ENCODE measurements at places on chromosomes 5 and 9. TPM values are rescaled to one million over a fixed set of nuclear protein-coding genes. Genes with fewer than 3 reads are reported as not detected.

TMC1 gene
- total RNA-seq, result not detected

ZFAND5 gene
- 174 TPM for total RNA-seq

DNA sequence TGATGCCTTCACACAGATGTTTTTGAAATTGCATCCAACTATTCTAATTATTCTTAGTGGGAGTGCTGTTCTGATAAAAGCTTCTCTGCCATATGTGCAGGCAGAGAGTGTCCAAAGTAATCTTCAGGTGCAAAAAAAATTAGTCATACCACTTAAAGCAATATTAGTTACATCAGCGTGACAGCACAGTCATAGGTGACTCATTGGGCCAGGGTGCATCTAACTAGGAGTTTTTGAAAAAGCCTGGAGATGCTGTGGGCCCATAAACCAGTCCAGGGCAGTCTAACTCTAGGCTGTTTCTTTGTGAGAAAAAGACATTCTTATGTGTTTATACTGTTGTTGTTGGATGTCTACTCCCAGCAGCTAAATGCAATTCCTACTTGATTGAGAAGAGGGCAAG, 33.0 kb upstream of the C6 start:
- DNase-seq, result no peak

SHISAL2B gene
- total RNA-seq, result not detected

FAM120A gene
- 94.1 TPM for total RNA-seq

DNA sequence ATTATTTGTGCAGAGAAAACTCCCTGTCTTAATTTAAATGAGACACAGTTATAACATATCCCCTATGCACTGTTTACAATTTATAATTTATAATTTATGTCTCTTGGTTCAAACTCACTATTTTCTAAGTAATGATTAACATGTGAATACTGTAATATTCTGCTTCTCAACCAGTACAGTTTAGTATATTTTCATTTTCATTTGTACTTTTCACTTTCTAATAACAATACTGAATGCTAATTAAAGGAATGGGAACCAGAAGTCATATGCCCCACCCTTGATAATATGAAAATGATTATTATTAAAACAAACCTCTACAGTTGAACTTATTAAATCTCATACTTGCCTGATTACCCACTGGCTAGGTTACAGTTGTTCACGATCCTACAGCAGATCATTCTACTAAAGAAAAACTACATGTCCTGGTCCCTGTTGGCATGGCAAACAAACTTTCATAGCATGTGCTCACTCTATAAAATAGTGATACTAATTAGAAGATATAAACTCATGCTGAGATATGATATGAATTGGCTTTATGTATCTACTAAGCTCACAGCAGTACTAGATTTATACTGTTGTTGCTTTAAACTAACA, 66.4 kb downstream of the POU5F2 start:
- no peak for DNase-seq

GRCh38 chr5:114473541-114473940, 111.7 kb downstream of the KCNN2 start:
- no peak for DNase-seq

- DNase-seq, result no peak
Measured at GRCh38 chr5:165094782-165095181, 1589.4 kb downstream of the MAT2B start.

GRCh38 chr9:95327239-95327865, 9.8 kb upstream of the FANCC start:
- no peak for DNase-seq

GRCh38 chr9:115292584-115293279, 174.8 kb upstream of the TNC start:
- no peak for DNase-seq

- no peak for DNase-seq
Measured at GRCh38 chr5:146048994-146049703, 56.2 kb downstream of the PLAC8L1 start.

DNA sequence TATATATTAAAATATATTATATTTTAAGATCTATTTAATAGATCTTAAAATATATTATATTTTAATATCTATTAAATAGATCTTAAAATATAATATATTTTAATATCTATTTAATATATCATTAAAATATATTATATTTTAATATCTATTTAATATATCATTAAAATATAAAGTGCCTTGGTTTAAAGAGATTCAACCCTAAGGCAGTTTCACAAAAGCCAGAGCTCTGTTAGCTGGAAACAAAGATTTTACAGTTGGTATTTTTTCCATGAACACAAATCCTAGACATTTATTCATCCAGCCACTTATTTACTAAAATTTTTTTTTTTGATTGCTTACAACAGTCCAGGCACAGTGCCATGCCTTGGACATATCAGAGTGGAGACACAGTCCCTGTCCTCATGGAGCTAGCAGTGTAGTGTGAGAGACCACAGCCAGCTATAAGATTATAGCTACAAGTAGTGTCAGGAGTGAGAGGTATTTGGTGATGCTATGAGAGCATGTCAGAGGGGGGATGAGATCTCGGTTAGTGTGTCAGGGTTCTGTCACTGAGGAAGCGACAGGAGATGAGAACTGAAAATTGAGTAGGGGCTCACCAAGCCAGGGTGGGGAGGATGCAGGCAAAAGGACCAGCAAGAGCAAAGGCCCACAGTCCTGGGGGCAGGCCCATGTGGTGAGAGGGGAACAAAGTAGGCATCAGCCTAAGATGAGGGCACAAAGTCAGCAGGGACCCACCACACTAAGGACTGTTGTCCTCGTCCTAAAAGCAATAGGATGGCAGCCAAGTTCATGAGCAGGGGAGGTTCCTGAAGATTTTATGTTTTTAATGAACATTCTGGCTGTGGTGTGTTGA, 74.5 kb downstream of the FBXO38 start:
- DNase-seq, result no peak

DNA sequence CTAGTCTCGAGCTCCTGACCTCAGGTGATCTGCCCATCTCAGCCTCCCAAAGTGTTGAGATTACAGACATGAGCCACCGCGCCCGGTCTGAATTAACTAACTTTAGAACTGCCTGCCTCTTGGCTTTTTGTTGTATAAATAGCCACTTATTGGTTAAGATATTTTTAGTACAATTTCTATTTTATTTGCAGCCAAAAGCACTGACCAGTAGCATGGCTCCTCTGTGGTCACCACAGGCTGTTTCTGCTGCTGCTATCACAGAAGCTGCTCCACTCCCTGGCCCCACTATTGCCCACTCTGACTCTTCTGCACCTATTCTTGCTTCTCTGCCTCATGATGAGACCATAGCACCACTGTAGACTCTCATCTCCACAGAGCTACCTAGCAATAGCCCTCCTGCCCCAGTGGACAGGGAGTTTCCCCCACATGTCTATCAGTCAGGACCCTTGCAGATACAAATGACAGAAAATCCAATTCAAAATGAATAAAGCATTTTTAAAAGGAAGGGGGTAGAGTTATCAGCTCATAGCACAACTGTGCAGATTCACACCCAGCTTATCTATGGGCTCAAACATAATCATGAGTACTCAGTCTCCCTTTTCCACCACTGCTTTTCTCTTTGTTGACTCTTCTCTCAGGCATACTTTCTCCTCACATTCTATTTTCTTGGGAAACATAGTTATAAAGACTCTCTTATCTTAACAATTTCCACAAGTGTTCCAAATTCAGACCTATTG, 151.8 kb upstream of the EPB41L4A start:
- no peak for DNase-seq

MEGF10 gene
- 0.43 TPM for total RNA-seq

DNA sequence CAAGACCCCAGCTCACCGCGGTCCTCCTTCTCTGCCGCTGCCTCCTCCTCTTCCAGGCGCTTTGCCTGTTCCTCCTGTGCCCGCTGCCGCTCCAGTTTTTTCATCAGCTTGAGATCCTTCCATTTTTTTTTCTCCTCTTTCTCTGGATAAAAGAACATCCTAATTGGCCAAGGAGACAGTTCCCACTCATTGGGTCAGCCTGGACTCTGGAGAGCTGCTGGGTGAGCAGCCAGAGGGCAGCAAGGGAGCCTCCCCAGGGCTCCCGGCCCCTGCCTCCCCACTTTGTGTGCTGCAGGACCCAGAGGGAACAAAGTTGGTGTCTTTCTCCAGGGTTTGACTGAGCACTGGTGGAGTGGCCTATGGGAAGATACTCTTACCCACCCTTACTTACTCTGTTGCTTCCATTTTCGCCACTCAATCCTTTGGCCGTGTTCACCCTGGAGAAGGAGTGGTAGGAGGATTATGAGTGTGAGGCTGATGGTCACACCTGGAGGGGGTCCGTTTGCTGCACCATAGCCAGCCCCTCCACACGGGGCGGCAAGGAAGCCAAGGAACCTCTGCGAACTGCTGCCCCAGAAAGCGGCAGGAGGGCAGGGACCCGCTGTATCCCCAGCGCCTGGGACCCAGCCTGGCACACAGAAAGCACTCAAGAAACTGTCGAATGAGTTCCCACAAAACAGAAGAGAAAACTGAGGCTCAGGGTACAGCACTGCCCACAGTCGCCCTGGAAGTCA, 708 bp downstream of the SPOUT1 start:
- DNase-seq, result no peak

DNA sequence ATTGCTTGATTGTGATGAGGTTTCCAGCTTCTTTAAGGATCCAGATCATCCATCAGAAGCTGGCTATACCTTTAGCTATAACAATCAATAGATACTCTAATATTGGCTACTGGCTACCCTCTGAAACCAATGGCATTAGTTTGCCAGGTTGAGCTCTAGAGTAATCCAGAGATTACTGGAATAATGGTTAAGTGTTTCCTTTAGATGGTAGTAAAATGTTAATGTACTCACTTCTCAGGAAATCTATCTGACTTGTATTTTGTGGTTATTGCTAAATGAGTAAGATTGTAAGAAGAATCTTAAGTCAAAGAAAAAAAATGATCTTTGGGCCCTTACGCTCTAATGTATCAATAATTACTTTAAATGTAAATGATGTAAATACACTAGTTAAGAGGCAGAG, 57.6 kb upstream of the OTP start:
- DNase-seq, result no peak

DNA sequence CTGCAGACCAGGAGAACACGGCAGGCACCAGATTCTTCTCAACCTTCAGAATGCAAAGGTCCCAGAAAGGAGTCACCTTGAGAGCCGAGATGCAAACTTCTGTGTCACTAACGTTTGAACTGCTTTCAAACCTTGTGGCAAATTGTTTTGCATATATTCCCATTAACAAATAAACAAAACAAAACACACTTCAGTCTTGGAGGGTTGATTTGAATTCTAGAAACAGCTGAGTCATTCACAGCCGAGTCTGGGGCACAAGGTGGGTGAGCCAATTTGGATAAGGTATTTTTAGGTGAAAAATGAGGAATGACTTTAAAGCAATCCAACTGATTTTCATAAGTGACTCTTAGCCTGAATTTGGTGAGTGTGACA, 38.8 kb upstream of the ANKRD33B start:
- DNase-seq, result no peak

Measured in Right ventricle myocardium inferior (tissue), 1 donor.